ENCODE measurements at places on chromosomes 2 and 18.

- no peak for DNase-seq
Observed at GRCh38 chr2:151197184-151198108, 64.2 kb downstream of the RBM43 start.

DNA sequence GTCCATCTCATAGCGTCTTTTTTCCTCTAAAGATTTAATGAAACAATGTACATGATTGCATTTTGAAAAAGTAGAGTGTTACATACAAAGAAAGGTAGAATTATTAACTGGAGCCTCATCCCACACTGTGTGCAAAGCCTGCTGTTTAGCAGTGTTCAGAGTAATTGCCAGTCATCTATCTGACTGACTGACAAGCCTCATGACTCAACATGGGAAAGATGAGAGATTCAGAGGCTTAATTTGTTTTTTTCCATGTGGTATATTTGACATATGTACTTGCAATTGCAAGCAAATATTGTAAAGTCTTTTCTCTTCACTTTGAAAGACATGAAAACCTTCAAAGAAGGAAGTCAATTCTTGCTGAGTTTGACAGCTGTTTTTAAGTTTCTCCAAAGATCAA lies 14.7 kb downstream of the PCARE start:
- no peak for DNase-seq

- no peak for DNase-seq
Observed at GRCh38 chr2:44836174-44836573, 105.3 kb upstream of the SIX3 start.

GRCh38 chr2:130376433-130377293 lies 20.8 kb downstream of the PTPN18 start:
- DNase-seq, result no peak

DNA sequence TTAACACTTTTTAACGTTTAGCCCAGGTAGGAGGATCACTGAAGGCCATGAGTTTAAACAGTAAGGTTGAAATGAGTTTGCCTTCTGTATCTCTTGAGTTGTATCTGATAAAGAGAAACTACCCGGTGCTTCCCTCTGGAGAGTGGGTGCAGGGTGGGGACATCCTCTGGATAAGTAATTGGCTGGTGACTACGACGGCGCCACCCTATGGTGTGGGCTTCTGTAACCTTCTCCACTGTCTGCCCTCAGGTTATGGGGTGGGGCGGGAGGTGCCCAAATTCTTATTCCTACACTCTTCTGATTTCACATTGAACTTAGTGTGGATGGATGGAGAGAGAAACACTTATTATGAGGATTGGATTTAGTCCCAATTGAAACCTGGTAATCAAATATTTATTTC lies 68.8 kb downstream of the LDLRAD4 start:
- no peak for DNase-seq

DNA sequence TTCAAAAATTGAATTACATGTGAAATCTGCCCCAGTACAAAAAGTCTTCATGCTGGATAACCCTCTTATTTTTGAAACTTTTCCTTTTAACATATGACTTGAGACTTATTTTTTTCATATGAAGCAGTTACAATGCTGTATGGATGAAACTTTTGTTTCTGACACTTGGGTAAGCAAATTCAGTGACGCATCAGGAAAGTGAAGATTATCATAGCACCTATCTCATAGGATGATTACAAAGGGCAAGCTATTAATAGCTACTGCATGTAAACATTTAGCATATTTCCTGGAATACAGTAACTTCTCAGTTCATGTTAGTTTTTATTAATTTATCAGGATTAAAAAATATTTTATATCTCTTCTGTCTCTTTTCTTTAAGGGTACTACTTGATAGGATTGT lies 1109.2 kb downstream of the LRP1B start:
- DNase-seq, result no peak

GRCh38 chr2:229032608-229033234 lies 238.4 kb downstream of the PID1 start:
- DNase-seq, result no peak

DNA sequence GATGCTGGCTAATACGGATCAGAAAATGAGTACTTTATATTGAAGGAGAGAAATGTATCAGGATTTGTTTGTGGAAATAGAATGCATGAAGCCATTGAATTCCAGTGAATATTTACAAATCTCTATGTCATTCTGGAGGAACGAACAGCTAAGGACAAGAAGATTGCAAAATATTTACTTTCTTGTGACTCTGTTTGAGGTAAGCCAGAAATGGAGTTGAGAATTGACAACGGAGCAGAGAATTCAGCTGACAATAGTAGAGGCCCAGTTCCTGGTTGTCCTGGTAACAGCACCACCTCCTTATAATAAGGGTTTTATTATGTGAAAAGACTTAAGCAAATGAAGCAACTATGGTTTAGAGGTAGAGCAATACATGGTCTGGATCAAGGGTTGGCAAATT lies 349.2 kb downstream of the ADCYAP1 start:
- no peak for DNase-seq

DNA sequence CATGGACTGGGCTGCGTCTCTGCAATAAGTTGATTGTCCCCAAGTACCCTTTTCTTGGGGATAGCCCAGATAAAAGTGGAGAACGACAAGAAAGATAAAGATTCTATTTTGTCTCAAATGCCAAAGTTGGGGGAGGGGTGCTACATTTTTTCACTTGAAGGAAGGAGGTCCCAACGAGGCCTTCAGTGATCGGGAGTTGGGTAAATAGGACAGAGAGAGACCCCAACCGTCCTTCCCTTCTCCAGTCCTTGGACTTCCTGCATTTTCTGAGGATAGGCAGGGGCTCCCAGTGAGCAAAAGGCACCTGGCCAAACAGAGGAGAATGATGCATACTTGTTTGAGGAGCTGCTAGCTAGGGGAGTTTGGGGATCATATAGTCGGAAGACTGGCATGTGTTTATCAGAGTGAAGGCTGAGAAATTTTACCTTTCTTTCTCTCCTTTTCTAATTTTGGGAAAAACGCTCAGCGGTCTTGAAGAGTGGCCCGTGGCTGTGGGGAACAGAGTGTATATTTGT lies 3.5 kb upstream of the EN1 start:
- no peak for DNase-seq

DNA sequence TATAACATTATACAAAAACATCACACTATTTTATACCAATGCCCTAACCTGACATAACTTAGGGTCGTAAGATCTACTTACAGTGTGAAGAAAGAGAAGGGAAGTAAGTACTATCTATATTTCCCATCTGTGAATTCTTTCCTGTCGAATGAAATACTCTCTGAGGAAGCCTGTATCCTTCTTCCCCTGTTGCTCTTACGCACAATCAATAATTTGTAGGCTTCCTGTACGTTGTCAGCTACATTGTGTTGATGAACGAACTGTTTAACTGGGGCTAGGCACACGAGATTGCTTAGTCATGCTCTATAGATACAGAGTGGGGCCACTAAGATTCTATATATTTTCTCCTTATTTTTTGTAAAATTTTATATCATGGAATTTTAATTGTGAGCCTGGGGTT lies 1125.0 kb upstream of the CELF4 start:
- DNase-seq, result no peak

GRCh38 chr2:85230679-85231467 lies 96.9 kb downstream of the TGOLN2 start:
- no peak for DNase-seq

DNA sequence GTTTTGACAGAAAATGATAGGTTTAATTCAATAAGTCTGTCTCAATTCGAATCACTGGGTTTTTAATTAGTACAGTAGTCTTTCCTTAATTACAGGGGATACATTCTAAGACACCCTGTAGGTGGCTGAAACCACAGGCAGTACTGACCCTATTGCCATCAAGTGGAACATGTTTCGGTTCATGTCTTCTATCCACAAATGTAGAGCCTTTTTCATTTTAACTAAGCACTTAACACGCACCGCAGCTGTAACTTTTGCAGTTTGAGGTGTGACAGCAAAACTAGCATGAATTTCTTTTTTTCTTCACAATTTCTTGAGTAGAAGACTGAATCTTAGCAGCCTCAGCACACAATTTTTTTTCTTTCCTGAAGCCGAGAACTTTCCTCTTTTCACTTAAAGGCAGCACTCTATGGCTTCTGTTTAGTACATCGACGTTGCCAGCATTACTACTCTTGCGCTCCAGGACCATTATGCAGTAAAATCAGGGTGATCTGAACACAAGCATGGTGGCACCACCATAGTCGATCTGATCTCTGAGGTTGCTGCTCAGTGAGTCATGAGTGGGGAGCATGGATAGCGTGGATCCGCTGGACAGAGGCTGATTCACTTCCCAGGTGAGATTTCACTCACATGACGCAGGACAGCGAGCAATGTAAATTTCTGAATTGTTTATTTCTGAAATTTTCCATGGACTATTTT lies 805.1 kb downstream of the RNF144A start:
- DNase-seq, result no peak

DNA sequence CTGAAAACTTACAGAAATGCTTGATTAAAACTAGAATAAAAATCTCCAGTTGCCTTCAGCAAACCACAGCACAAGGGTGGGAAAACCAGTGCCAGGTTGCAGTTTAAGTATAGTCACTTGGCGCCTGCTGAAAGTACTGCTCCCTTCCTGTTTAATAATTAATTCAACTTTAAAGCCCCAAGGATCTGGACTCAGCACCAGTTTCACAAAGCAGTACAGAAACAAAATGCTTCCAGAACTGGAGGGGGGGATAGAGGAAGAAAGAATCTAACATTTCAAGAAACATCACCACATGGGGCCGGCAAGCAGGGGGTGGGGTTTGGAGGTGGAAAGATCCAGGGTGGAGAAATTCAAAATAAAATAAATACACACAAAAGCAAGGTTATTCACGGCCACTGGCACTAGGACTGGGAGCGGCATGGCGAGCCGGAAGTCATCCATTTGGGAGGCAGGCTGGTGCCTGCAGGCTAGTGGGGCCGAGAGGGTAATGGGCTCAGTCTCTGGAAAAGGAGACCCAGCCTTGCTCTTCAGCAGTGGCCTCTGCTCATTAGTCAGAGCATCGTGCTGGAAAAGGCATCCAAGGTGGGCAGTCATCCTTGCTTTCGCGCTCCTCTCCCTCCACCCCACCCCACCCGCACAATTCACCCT lies 85.8 kb downstream of the POU3F3 start:
- no peak for DNase-seq

DNA sequence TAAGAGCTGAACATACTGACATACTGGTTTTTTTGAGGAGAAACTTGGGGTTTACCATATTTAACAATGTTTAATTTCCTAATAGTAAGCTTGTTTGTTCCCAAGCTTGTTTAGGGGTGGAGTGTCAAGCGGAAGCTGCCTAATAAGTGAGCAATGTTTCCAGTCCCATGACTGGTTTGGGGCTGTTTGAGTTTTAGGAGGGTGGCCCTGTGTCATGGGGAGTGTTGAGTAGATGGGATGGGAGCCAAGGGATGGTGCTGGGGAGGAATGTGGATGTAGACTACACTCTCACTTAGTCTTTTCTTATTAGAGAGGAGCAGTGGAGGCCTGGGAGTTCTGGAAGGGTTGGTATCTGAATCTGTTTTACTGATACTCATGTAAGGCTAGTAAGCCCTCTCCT lies 128.5 kb downstream of the TANC1 start:
- DNase-seq, result no peak

All from CD4-positive, alpha-beta memory T cell (primary cell).